ENCODE measurements at places on chromosomes 12 and 14.

DNA sequence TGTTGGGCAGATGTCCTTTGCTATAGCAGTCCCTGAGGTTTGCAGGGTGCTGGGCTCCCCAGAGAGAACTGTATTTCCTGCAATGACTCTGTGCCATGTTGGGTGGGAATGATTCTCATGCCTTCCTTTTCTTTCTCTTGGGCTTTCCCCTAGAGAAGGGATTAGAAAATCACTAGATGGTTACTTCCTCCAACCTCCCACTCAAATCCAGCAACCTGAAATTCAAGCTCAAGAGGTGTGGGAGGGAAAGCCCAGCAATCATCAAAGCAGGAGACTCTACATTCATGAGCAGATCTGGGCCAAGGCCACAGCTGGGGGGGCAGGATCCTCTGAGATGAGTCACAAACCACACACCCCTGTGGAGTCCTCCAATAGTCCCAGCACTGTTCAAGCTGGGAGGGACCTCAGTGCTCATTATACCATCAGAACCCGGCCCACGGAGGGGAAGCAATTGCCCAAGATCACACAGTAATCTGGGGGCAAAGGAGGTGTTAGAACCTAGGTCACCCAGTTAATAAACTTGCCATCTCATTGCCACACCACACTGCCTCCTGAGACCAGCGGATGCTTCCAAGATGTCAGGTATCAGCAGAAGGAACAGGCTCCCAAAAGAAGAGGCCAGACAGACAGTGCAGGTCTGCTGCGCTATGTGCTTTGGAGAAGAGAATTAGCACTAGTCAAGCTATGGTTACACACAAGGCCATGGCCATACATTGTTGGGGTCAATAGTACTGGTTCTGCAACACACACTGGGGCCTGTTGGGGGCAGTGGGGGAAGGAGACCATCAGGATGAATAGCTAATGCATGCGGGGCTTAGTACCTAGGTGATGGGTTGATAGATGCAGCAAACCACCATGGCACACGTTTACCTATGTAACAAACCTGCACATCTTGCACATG lies 65.7 kb downstream of the TTC9 start:
- no peak for DNase-seq

DNA sequence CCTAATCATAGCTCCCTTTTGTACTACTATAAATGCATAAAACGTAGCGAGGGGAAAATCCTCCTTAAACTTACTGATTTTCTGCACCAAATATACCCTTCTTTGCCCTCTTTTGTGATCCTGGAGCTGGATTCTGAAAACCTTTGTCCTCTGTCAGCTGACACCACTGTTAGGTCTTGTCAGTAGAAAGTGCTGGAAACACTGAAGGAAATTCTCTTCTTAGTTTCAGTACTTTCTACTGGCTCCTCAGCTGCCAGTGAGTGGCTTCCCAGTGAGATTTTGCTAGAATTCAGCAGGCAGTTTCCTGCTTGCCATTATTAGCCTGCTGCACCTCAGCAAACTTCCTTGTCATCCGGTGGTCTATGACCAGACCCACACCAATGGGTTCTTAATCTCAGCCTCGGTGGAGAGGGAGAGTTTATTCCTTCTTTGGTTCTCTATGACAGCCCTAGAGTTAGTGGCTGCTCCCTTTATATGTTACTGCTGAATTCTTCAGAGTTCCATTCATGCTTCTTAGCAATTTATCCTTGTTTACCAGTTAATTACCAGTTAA lies 476.2 kb downstream of the FSCB start:
- DNase-seq, result no peak

DNA sequence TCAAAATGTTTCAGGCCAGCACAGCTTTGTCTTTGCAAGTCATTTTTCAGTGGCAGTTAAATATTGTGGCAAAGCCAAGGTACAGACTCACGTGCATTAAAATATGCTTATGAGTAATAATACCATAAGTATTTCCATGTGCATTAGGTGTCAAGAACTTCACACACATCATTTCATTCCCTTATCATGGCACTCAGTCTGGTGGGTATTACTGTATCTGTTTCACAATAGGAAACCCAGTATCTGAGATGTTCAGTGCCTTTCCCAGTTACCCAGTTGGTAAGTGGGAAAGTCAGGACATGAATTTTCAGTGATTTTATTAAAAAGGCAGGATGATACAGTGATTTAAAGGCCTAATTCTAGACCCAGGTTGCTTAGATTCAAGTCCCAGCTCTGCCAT lies 52.9 kb downstream of the IFNG start:
- DNase-seq, result no peak

DNA sequence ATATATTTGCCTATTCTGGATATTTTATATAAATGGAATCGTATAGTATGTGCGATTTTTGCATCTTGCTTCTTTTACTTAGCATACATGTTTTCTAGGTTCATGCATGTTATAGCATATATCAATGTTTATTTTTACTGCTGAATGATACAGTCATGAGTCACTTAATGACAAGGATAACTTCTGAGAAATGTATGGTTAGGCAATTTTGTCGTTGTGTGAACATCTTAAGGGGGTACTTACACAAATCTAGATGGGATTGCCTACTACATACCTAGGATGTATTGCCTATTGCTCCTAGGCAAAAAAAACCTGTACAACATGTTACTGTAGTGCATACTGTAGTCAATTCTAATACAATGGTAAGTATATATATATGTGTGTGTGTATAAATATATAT lies 8.8 kb downstream of the USP15 start:
- DNase-seq, result no peak

DNA sequence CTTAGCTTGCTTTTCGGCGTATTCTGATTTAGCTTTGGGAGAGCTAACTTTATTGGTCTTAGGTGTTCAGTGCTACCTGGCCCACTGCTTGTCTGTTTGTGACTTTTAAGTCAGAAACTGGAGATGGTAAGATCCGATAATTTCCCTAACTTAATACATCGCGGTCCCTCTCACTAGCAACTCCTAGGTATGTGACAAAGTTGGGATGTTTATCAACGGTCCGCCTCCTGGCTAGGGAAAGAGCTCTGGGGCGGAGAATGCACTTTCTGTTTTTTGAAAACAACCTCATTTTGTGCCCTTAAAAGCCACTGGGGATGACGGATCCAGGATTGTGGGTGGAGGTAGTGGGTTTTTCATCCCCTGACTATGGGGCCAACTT lies 1.2 kb downstream of the CDKN1B start:
- DNase-seq, result no peak

DNA sequence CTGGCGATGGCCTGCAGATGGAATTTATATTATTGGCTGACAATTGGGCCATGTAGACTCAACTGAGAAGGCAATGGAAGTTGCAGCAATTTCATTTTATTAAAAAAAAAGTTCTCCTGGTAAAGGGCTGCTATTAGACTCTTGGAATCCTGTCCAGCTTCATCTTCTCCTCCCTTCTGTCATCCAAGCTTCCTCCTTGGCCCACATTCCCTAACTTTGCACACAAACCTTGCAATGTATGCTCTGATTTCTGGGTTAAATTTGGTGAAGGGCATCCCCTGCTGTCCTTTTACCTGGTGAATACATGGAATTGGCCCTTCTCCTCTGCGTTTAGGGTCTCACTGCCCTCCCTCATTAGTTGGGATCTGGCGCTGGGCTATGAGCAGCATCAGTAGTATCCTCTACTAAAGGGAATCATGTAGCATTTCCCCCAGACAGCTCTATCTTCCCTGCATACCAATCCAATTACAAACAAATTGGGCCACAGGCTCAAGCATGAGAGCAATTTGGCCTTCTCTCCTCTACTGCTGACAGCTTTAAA lies 336.9 kb downstream of the BMP4 start:
- DNase-seq, result no peak

DNA sequence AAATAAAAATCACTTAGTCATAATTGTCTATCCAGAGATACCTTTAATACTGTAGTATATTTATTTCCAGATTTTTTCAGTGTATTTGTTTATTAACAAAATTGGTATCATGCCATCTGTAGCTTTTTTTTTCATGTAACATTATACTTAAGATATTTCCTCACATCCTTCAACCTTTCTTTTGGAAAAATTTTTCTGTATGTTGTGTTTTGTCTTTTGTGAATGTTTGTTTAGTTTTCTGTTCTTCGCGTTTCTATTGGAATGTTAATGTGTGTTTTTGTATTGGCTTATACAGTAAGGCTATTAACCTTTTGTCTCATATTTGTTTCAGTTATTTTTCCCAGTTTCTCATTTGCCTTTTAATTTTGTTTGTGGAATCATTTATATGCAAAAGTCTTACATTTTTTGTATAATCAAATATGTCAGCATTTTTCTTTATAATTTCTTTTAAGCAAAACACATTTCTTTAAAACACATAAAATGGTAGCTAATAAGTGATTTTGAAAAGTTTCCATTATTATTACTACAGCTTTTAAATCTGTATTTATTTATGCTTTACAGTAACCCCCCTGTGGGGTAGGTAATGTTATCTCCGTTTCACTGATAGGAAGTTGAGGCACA lies 433.7 kb downstream of the RAD51B start:
- DNase-seq, result no peak

- DNase-seq, result no peak
Observed at GRCh38 chr12:109114644-109115043, 1.7 kb upstream of the ACACB start.

GRCh38 chr12:64746663-64747062 lies 12.5 kb downstream of the GNS start:
- DNase-seq, result no peak

DNA sequence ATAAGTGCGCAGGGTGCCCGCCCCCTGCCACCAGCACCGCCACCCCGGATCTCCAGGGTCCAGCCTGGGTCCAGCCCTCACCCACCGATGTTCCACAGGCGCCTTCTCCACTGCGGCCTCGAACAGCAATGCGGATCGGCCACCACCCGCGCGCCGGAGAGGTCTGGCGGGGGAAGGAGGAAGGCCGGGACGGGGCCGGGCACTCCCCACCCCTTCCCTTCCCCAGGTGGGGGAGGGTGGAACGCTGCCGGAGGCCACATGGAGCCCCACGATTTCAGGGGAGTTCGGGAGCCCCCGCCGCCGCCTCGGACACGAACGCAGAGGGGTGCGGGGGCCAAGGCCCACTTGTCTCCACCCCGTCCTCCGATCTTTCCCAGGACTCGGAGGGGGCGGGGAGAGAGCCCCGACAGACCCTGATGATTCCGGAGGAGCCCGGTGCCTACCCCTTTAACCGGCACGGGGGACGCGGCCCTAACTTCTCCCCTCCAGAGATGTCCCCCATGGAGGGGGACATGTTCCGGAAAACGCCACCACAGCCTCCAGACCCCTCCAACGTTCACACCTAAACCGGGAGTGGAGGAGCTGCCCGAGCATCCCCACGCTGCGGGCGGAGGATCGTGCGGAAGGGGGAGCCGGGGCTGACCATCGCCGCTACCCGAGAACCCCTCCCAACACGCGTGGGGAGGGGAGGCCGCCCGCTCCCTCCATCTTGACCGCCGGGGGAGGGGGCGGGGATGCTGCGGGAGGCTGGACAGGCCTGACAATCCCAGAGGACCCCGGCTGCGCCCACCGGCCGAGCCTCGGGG lies 1.1 kb downstream of the ATXN2 start:
- DNase-seq, result no peak

- no peak for DNase-seq
Observed at GRCh38 chr12:119068129-119068856, 87.0 kb downstream of the SRRM4 start.

Measured in SHP77 treated with DMSO at 0.1 percent for 48 hours (cell line).